Activated CD8-positive, alpha-beta T cell treated with anti-CD3 and anti-CD28 coated beads, Interleukin-2, amount 10 ng/mL, durations not matched to agents 7 days and 5 days (primary cell): ENCODE measurements at places on chromosomes 6 and 20.

DNA sequence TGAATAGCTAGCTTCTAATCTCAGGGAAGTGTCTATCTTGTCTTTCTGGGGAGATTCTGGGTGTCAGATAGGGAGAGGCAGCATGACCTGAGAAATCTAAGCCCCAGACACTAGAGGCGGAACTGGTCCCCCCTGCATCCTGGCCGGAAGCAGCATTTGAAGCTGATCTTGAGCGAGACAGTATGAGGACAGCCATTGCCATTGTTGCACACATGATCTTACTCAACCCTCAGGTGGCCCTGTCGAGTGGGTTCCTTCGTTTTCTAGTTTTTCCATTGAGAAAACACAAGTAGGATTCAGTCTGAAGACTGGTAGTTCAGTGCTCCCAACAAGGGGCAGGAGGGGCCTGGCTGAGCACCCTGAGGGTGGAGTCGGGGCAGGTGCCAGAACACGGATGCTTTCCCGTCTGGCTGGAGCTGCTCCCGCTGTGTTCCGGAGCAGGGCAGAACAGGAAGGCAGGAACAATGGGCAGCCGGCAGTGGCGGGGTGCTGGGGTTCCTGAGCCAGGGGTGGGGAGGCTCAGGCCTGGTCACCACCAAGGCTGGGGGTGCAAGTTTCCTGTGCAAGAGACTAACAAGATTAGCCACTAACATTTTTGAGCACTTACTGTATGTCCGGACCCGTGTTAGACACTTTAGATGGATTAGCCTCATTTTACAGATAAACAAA is 7.9 kb upstream of the SDCBP2 start:
- DNase-seq: peak; percentile 49

GRCh38 chr20:43766385-43766784 is 39.6 kb upstream of the GTSF1L start:
- DNase-seq: no peak

- DNase-seq: no peak
Measured at GRCh38 chr6:7542874-7543624, 1.6 kb downstream of the DSP start.

- no peak for DNase-seq
Measured at GRCh38 chr6:128422871-128423270, 97.5 kb downstream of the PTPRK start.

DNA sequence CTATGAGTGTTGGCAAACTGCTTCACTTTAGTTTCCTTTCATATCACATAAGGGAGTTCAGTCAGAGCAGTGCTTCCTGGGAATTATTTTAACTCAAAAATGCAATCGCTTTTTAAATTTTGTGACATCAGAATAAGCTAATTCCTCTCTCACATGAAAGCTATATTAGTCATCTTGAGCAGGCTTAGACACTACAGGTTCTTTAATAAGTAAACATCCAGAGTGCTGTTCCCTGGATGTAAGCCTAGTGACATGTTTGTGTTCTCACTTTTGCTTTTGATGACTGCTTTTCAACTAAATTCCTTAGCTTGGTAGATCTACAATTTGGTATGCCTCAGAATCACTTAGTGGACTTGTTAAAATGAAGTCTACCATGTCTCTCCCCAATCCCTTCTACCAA is 252.7 kb upstream of the POU3F2 start:
- DNase-seq: no peak

GRCh38 chr20:13337090-13337784 is 116.2 kb downstream of the ISM1 start:
- no peak for DNase-seq

DNA sequence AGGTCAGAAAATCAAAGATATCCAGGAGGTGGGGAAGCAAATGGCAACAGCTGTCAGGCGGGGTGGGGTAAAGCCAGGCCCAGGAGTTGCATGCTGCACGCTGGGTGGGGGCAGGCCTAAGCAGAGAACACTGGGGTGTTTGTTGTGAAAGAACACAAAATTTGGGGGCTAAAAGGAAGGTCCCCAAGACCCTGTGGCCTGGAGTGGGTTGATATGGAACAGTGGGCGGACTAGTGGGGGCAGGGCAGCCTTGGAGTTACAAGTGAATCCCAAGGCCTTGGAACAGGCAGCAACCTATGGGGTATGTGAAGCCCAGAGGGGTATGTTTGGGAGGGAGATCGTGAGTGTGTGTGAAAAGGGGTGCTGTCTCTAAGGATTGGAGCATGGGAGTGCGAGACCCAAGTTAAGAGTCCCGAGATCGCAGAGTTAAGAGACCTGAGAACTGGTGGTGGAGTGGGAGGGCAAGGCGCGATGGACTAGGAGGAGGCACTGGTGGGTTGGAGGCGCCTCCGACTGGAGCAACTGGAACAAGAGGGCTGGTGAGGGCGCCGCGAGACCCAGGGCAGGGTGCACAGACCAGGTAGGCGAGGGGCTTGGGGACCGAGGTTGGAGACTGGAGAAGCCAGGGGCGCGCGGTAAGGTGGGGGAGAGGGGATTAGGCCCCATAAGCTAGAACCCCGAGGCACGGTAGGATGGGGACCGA is 658 bp downstream of the CUL7 start:
- peak; percentile 37 for DNase-seq

- no peak for DNase-seq
Measured at GRCh38 chr6:51996296-51996947, 91.0 kb downstream of the PKHD1 start.

DNA sequence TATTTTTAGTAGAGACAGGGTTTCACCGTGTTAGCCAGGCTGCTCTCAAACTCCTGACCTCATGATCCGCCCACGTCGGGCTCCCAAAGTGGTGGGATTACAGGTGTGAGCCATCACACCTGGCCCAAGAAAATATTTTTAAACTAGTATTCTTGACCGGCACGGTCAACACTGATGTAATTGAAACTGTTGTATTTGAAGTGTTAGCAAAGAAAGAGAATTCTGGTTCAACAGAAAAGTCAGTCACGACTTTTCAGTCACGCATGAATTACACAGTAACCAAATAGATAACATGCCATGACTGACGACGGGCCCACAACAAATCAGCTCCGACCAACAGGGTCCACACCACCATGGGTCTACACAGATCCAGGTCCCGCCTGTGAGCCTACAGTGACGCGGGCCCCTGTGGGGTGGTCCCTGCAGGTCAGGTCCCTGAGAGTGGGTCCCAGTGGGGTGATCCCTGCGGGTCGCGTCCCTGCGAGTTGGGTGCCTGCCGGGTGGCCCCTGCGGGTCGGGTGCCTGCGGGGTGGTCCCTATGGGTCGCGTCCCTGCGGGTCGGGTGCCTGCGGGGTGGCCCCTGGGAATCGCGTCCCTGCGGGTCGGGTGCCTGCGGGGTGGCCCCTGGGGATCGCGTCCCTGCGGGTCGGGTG is 1.0 kb downstream of the GMEB2 start:
- no peak for DNase-seq
